Activated CD8-positive, alpha-beta memory T cell treated with anti-CD3 and anti-CD28 coated beads, Interleukin-2, amount 10 ng/mL, durations not matched to agents 7 days and 5 days (primary cell): ENCODE measurements at places on chromosomes 4 and X. TPM values are rescaled to one million over a fixed set of nuclear protein-coding genes. Genes with fewer than 3 reads are reported as not detected.

GRCh38 chrX:113473418-113473817, 632.8 kb upstream of the AMOT start:
- DNase-seq, result no peak

GRCh38 chr4:150280081-150280895, 202.0 kb downstream of the DCLK2 start:
- no peak for DNase-seq

Gene SYN1
- 0.09 TPM for total RNA-seq

Gene UBQLN2
- 28.5 TPM for total RNA-seq

DNA sequence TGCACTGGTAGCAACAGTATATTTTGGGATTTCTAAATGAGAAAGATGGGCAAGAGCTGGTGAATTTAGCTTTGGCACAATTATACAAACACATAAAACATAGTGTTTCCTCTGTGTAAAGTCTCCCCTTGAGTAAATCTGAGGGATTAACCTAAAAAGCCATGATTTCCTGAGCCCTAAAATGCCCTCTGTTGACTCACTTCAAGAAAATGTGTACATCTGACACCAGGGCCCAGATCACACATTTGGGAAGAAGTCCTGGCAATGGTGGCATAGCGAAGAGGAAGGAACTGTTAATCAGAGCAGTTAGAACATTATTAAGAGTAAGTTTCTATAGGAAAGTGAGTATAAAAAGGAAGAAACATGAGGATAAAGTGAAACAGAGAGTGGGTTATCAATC, 338.5 kb downstream of the SPOCK3 start:
- DNase-seq, result no peak
